ENCODE measurements at places on chromosomes 1 and 21.

DNA sequence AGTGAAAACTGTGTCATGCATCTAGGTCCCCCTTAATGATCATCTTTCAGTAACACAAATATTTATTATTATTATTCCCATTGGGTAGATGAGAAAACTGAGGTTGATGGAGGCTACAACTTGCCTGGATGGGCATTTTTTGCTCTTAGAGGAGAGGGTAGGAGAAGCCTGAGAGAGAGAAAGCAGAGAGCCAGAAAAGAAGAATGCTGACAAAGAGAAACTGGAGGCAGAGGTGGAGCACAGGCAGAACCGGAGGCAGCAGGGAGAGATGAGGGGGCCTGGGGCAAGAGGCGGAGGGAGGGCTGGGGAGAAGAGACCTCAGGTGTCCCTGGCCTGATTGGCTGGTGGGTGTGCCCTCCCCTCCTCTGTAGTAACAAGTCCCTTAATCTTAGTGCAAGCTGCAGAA is 4.1 kb downstream of the BLACAT1 start:
- DNase-seq, result no peak

DNA sequence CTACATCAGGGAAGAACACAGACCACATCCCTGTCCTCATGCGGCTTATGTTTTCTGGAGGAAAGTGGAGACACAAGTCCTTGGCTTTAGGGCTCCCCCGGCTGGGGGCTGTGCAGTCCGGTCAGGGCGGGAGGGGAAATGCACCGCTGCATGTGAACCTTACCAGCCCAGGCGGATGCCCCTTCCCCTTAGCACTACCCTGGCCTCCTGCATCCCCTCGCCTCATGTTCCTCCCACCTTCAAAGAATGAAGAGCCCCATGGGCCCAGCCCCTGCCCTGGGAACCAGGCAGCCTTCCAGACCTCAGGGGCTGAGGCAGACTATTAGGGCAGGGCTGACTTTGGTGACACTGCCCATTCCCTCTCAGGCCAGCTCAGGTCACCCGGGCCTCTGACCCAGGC is 45.5 kb downstream of the TNNT2 start:
- no peak for DNase-seq

DNA sequence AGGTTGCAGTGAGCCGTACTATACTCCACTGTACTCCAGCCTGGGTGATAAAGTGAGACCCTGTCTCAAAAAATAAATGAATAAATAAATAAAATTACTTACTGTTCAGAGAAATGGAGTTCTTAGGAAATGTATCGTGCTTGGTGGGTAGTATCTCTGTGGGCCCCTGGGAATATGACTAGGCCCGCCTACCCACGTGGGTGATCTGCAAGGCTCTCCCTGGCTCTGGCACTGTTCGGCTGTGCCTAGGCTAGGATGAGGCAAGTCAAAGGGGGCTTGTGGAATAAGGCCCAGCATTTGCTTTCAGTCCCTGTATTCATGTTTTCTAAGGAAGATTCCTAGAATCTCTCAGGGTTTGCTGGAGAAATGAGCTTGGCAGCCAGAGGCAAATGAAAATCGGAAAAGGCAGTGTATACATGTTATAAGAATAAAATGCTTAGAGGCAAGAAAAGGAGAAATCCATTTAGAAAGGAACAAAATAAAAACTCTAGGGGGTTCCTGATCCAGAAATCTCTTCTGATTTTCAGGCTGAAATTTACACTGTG is 4.5 kb upstream of the CSRP1 start:
- DNase-seq, result no peak

- DNase-seq, result no peak
Measured at GRCh38 chr21:34916446-34916845, 132.7 kb downstream of the RUNX1 start.

DNA sequence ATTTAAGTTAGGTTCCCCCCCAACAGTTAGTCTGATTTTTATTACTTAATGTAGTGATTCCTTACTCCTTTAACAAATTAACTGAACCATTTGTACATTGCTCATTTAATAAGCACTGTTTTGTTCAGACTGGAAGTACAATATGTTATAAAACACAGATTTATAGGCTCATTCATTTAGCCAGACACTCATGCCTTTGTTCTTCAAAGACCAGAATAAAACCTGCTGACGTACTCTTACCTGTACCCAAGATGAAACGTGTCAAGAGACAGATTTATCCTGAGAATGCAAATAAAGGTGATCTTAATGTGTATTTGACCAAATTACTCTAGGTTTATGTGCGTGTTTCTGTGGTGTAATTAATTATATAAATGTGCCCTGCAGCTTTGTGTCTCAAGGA is 92.8 kb downstream of the INTS7 start:
- no peak for DNase-seq

DNA sequence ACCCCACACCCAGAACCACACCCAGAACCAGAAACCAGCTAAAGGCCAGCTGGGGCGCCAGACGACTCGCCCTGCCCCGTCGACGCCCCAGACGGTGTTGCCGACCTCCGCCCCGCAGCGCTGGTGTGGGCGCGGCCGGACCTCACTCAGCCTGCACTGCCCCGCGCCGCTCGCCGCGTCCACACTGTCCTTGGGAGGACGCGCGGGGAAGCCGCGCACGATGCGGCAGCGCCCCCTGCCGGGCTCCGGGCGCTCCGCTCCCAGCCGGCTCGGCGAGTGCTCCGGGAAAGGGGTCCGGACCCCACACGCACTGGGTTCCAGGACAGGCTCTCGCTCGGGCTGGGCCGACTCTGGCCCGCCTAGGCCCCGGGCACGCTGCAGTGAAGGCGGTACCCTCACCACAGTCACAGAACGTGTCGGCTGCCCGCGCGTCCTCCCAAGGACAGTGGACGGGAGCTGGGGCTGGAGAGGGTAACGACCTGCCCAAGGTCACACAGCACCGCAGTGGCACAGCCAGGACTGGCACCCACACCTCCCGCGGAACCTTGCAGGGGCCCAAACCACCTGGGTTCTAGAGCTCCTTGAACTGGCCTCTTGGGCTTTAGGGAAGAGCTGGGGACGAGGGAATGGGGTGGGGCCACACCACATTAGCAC is 90.2 kb downstream of the DMRTA2 start:
- peak; percentile 14 for DNase-seq

All from stimulated activated CD4-positive, alpha-beta T cell treated with anti-CD3 and anti-CD28 coated beads, Interleukin-1b, Interleukin-23, amount 100 ng/mL, for 24 hours (primary cell).